ENCODE measurements at places on chromosomes 4 and X.

DNA sequence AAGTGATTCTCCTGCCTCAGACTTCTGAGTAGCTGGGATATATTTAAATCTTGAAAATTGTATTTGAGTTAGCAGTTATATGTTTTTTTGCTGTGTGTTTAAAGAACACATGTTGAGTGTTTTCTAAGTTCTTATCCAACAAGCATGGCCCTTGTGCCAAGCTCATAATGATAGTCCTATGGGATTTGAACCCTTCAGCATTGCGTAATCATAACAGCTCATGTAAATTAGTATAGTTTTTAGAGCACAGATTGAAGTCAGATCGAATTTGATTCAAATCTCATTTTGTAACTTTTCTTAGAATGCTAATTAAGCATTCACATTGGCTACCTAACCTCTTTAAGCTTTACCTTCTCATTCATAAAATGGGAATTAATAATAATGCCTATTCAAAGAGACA lies 12.2 kb downstream of the FAM149A start:
- no peak for DNase-seq

DNA sequence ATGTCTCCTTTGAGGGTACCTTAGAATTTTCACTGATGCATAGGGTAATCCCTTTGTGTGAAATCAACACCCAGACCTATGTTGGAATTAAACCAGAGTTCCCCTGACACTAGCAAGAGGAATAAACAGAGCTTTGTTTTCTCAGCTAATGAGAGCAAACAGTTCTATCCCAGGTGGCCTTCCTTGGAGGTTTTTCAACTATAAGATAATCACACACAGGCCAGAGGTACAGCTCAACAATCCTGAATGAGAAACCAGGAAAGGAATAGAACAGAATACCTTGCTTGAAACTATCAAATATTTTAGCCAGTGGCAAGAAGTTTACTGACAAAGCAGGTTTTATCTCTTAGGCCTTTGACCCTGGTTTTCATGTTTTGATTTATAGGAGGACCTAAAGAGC lies 100.2 kb downstream of the OTC start:
- DNase-seq: no peak

GRCh38 chr4:133498149-133498548 lies 349.1 kb downstream of the PCDH10 start:
- no peak for DNase-seq

DNA sequence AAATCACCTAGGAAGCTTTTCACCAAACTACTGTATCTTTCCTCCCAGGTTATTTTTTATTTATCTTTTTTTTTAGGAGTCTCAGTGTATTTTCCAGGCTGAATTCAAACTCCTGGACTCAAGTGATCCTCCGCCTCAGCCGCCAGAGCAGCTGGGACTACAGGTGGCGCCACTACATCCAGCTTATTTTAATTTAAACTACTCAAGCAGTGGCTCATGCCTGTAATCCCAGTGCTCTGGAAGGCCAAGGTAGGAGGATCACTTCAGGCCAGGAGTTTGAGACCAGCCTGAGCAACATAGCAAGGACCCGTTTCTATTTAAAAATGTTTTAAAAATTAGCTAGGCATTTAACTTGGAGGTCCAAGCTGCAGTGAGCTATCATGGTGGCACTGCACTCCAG lies 37.8 kb downstream of the LEF1 start:
- no peak for DNase-seq
